ENCODE measurements at places on chromosomes 13 and 19.

DNA sequence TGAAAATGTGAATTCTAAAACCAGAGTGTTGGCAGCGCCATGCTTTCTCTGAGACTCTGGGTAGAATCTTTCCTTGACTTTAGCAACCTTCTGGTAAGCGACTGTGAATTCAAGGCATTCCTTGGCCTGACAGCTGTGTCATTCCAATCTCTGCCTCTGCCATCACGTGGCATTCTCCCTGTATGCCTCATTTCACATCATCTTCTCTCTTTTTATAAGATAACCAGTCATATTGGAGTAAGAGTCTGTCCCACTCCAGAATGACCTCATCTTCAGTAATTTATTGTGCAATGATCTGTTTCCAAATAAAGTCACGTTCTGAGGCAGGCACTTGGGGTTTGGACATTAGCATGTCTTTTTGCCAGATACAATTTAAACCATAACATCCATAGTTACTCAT is 103.4 kb upstream of the POSTN start:
- no peak for DNase-seq

DNA sequence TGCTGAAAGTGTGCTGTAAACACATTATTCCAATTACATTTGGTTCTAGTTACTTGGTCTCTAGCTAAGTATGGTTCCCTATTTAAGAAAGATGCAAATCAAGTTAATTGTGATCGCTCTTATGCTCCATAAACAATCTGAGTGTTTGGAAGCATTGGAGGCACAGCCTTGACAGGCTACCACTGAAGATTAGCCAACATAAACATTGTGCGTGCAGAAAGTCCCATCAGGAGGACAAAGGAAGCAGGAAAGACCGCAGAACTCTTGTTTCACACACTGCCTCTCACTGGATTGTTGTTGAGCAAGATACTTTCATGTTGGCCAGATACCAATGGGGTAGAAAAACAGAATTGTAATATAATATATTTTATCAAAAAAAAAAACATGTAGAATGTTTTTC is 814.4 kb downstream of the EFNB2 start:
- DNase-seq = no peak

DNA sequence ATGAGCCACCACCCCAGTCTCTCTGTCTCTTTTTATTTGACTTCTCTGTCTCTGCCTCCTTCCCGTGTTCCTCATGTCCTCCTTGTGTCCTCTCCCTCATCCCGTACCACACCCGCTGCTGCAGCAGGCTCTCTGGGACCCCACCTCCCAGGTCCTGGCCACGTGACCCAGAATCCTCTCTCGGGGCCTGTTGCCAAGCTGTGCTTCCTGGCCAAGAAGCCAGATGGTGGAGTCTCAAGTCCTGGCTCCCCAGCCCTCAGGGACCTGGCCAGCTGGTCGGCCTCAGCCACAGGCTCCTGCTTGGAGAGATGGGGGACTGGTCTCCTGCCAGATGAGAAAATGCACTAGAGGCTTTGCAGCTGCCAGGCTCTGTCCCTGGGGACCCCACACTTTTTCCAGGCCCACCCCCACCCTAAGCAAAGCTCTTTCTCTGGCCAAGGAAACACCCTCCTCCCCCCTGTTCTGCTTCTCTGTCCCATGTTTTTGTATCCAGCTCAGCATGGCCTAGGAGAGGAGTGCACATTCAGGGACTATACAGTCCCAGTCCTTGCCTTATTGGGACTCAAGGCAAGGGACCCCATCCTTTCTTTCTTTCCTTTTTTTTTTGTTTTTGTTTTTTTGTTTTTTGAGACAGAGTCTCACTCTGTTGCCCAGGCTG is 34.3 kb upstream of the SHKBP1 start:
- DNase-seq = no peak

GRCh38 chr13:85148009-85148408 is 651.2 kb downstream of the SLITRK6 start:
- no peak for DNase-seq

GRCh38 chr13:99722931-99723330 is 221.7 kb downstream of the TM9SF2 start:
- no peak for DNase-seq

DNA sequence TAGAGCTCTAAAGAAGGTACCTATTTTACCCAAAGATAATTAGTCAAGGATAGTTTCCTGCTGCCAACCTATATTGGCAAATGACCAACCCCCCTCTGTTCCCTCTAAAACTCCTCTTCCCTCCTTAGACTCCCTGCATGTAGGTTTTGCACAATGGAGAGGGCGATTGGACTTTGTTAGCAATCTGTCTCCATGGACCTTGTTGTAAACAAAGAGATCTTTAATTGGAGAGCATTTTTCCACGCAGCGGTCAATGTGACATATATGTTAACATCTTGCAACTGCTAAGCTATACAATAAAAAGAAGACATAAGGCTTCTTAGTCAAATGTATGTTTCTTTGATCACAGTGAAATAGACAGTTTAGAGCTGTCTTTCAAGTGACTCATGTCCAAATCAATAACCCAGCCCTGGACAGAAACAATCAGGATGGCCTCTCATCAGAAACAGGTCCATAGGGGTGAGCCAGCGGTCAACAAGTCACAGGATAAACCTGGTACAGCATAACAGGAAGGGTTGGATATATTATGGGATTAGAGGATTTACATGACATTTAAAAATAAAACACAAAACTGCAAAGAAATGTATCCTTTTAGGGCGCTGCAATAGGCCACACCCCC is 69.7 kb upstream of the UBL3 start:
- DNase-seq = no peak

DNA sequence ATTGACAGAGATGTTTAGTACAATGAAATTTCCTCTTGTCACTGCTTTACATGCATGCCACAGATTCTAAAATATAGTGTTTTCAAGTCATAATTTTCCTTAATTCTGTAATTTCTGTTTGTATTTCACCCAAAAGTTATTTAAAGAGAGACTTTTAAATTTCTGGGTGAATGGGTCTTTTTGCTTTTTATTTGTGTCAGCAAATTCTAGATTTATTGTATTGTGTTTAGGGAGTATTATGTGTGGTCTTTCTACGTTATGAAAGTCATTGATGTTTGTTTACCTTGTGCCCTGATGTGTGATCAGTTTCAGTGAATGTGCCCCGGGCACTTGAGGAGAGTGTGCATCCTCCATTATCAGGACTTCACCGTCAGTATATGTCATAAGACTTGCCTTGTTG is 92.7 kb downstream of the SGCG start:
- no peak for DNase-seq

GRCh38 chr19:4014541-4015491 is 7.3 kb downstream of the PIAS4 start:
- DNase-seq = peak; percentile 22

DNA sequence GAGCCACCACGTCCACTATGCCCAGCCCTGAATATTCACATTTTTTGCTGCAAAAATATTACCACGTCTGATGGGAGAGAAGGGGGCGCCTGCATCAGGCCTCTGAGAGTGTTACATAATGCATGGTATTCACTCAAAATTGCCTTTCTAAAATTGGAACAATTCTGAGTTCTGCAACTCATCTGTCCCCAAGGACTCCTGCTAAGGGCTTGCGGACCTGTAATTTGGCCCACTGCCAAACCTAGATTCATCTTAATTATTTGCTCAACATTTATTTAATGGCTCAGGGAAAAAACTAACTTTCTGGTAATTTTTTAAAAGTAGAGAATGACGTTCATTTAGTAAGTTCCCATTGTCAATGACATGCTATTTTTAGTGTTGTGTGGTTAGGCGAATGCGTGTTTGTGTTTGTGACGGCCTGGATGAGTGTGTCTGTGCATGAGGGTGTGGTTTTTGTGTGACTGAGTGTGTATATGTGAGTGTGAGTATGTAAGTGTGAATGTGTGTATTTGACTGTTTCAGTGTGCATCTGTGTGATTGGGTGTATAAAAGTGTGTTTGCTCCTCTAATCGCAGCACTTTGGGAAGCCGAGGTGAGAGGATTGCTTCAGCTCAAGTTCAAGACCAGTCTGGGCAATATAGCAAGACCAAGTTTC is 8.8 kb downstream of the INAFM1 start:
- no peak for DNase-seq

DNA sequence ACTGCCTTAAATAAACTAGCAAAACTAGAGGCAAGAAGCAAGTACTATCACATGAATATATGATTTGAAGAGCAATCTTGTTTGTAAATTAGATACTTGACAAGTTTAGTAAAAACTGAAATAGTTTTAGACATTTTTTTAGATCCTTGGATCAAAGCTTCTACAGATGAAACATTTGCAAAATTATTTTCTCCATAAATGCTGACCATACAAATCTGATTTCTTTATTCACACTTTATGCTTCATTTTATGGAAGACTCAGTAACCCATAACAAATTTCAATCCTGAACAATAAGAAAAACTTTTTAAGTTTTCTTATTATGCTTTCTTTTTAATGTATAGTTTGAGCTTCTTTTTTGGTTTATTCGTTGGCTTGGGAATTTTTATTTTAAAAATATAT is 750.2 kb upstream of the SLITRK5 start:
- no peak for DNase-seq

GRCh38 chr19:19053508-19054314 is 10.1 kb upstream of the SLC25A42 start:
- DNase-seq = no peak

DNA sequence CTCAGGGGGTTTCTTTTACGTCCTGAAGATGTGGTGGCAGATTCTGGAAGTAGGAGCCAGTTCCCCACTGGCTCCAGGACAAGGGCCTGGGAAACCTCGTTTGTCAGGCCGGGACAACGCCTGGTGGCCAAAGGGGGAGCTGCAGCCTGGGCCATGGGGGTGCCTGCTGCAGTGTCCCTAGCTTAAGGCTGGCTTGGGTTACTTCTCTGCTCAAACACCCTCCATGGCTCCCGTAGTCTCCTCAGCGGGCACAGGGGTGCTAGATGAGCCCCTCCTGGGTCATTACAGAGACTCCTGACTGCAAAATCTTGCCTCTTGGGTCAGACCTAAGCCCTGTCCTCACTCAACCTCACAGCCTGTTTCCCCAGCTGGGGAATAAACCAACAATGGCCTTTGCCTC is 14.7 kb downstream of the CILP2 start:
- DNase-seq = peak; percentile 45

DNA sequence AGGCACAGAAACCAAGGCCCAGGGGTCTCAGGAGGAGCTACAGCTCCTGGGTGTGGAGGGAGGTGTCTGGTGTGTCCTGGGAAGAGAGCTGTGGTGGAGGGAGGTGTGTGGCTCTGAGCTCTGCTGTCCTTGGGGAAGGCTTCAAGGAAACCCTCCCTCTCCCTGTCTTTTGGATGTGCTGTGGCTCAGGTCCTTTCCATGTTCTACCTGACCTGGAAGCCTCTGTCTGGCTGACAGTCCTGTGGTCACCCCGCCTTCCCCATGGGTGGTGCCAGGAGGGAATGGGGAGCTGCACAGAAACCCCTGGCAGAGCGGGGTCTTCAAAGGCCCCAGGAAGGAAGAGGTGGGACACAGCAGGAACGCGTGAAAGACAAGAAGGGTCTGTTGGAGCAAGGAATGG is 617 bp upstream of the CEACAM7 start:
- DNase-seq = no peak

DNA sequence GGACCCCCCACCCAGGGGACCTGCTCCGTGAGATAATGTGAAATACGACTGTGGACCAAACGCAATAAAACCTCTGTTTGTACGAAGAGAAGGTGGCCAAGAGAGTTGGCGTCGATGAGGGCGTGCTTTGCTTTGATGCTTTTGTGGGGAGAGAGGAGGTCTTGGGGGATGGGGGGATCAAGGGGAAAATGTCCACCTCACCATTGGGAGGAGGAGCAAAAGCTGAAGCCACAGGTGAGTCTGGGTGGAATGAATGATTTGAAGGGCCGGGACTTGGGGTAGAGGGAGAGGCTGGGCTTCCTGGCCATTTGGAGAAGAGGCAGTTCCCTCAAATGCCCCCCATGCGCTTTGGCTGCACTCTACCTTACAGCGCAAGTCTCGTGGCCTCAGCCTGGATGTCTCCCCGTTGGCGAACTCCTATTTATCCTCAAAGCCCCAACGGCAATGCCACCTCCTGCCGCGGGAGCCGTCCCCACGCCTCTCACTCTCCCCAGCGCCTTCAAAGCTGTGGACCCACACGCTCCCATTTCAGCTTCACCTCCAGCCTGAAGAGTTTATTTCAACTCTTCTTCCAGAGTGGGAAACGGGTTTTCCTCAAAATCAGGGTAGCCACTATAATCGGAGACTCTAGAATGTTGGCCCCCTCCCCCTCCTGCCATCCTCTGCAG is 795 bp upstream of the ABCA7 start:
- no peak for DNase-seq

DNA sequence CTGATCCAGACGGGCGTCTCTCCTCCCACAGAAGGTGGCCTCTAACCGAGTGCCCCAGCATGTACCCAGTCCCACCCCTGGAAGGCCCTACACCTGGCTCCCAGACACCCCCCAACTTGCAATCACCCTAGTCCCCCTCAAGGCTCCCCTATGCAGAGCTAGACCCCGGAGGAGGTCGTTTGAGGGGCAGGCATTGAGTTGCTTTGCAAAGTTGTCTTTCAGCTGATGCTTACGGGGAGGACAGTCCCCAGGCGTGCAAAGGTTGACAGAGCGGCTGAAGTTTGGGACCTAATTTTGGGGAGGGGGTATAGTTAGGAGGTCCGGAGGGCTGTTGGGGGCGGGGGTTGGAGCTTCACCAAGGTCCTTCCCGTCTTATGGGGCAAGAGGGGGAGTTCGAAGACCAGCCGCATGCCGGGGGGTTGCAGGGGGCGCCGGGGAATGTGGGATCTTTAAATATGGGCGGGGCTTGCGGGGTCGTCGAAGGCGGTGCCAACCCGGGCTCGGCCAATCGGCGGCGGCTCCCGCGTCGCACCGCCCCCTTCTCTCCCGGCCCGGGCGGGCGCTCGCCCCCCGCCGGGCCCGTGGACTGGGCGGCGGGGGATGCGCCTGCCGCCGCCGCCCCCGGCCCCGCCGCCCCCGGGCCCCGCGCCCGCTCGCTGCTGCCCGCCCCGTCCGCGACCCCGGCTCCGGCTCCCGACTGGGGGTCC is at the start of gene KCNN1:
KCNN1 (plus strand) TSS at position 558 of the 707 bp plus-strand sequence. CDS start 6,782 bp downstream, outside the sequence.
- DNase-seq = no peak

DNA sequence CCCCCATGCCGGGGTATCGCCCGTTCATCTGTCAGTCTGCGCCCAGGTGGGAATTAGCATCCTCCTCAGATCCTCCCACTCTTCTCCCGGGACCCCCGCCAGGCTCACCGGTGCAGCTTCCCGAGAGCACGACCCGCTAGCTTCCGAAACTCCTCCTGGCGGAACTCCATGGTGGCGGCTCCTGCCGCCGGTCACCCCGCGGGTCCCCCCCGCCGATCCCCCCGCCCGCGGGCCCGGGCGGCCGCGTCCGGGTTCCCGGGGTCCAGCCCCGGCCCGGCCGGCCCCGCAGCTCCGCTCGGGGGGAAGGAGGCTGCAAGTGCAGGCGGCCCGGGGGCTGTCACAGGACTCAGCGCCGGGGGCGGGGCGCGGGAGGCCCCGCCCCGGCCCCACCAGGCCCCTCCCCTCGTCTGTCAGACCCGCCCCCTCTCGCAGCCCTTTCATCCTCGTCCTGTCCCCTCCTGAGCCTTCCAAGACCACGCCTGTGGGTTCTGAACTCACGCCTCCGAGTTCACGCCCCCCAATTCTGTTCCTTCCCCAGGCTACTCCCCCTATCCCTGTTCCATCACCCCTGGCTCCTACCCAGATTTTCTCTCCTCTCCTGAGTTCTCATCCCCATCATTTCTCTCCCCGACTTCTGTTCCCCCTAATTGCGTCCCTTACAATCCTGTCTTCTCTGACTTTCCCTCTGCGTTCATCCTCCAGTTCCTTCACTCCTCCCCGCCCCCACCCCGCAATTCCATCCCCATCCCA is at the start of gene SLC17A7:
SLC17A7 (minus strand) TSS at position 318 of the 750 bp plus-strand sequence; CDS start at position 170, 148 bp downstream.
- no peak for DNase-seq
